HuH-7 (cell line): ENCODE measurements at places on chromosomes 13 and 19.
A peak's percentile ranks its signal among the peaks of the same experiment; 100 is the strongest.

GRCh38 chr13:101065329-101065728 is 351.0 kb downstream of the NALCN start:
- DNase-seq = no peak

- no peak for DNase-seq
Measured at GRCh38 chr13:75723901-75724300, 87.8 kb downstream of the LMO7 start.

- DNase-seq = no peak
Measured at GRCh38 chr13:23434491-23434890, 989 bp upstream of the SACS start.

DNA sequence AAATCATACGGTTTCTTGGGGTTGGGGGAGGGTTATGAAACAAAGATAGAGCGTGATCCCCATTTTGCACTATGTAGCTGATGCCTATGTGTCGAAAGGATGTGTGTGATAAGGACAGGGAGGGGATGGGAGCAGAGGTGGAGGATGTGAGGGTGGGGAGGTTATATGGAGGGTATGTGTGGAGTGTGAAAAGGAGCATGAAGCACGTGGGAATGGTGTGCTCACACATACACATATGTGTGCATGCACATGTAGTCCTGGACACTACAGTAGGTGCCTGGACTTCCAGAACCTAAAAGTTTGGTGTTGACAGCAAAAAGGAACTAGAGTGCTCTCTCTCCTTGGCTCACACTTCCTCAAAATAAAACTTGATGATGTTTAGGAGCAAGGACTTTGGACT is 25.4 kb downstream of the STOML3 start:
- no peak for DNase-seq

GRCh38 chr19:6873708-6874431 is 13.5 kb upstream of the ADGRE1 start:
- DNase-seq = no peak

GRCh38 chr13:32624441-32624840 is 38.2 kb downstream of the PDS5B start:
- no peak for DNase-seq

DNA sequence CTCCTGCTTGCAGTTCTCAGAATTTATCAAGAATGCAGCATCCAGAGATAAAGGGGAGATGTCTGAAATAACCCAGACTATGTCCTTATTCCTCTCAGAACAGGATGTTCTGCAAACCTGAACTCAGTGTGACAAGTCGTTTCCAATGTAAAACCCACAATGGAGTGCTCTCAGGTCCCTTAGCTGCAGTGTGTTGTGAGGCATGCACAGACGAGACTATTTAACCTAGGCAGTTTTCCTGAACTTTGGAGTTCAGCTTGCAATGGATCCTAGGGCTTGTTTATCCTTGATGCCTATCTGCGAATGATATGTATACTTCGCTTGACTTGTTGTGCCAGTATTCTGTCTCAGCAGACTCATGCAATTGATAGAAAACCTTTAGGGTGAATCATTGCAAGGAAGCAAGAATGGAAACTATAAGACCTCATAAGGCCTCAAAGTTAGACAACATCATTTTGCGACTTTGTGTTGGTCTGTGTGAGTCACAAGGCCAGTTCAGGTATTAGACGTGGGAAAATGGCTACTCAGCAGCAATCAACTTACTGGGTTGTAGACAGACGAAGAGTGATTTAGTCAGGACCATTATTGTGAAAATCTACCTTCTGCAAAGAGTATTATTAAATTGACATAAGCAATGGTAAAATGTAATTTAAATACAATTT is 2439.9 kb upstream of the PCDH20 start:
- DNase-seq = peak; percentile 21

GRCh38 chr19:35843676-35844481 is 8.4 kb downstream of the NPHS1 start:
- DNase-seq = no peak

- no peak for DNase-seq
Measured at GRCh38 chr19:38977445-38978325, 2.1 kb upstream of the FBXO17 start.

DNA sequence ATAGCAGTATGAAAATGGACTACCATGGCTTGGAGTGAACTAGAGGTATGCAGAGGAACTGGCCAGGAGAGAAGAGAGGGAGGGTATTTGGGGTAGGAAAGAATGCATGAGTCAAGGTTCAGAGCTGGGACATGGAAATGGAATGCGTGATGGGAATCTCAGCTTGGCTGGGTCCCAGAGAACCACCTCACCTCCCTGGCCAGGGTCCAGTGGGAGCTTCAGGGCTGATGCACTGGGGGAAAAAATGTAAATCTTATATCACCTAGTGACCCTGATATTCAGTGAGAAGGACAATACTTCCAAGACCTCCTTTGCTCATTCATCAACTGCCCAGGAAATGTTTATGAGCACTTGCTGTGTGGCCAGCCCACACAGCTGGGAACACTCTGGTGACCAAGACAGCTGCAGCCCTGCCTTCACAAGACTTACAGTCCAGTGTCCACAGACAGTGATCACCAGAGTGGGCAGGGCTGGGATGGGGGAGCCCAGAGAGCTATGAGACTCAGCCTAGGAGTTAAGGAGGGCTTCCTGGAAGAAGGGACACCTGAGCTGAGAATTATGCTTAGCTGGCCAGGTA is 12.8 kb downstream of the IGSF23 start:
- DNase-seq = no peak

GRCh38 chr19:50475736-50476223 is 527 bp upstream of the EMC10 start:
- DNase-seq = no peak

DNA sequence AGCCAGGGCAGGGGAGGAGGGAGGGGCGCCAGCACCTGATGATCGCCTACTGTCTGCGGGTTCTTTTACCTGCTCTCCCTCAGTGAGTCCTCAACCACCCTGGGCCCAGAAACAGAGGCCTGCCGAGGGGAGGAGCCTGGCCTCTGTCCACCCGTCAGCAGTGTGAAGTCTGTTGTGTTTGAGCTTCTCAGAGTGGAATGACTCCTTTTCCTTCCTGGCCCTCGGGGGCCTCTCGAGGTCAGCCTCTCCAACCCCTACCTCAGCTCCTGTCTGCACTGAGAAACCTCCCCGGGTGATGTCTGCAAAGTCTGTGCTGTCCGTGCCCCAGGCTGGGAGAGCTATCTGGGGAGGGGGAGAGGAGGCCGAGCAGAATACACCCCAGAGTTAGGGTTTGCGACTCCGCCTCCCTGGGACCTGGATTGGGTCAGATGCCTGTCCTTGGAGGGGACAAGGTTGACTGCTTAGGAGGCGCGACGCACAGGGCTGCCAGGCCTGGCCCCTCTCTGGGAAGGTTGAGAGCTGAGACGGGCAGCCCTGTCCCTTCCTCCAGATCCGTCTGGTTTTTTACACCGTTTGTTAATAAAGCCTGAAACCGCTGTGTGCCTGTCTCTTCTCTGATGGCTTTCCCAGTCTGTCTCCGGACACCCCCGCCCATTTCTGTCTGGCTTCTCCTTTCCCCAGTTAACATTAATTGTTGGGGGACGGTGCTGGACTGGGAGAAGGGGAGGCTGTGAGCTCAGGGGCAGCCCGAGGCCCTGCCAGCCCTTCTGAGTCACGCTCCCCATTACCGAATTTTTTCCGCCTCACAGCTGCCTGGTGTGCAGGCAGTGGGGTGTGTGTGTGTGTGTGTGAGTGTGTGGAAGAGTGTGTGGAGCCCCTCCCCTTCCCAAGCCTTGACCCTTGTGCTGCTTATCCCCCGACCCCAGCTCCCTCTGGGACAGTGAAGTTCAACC is 989 bp upstream of the SSC5D start:
- DNase-seq = no peak

GRCh38 chr13:48593536-48593935 is 60.2 kb upstream of the CYSLTR2 start:
- DNase-seq = no peak

GRCh38 chr13:100532836-100533435 is 55.7 kb downstream of the GGACT start:
- DNase-seq = no peak

- DNase-seq = no peak
Measured at GRCh38 chr19:2787115-2787514, 1.8 kb downstream of the THOP1 start.

DNA sequence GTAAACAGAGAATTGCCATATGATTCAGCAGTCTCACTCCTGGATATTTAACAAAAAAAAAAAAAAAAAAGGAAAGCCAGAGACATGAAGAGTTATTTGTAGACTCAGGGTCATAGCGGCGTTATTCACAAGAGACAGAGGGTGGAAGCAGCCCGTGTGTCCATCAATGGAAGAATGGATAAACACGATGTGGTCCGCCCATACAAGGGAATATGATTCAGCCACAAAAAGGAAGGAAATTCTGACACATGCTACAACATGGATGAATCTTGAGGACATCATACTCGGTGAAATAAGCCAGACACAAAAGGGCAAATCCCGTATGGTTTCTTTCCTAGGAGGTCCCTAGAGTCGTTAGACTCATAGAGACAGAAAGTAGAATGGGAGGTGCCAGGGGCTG is 14.8 kb downstream of the ACSBG2 start:
- DNase-seq = no peak

DNA sequence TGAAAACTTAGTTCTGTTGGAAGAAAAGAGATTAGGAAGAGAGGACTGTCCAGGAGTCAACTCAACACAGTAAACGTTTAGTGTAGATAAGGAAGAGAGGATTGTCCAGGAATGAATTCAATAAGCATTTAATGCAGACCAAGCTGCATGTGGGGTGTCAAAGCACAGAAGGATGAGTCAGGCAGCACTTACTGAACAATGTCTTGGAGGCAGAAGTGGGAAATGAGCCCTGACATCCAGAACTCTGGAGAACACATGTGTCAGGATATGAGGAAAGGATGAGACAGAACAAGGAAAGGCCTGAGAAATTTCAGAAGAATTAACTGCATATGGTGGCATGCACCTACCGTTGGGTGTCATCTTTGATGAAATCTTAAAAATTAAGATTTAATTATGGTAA is 429.2 kb upstream of the HTR2A start:
- DNase-seq = no peak

- DNase-seq = no peak
Measured at GRCh38 chr19:49801966-49802661, 11.0 kb downstream of the FUZ start.

- no peak for DNase-seq
Measured at GRCh38 chr19:45066921-45067661, 9.2 kb downstream of the ZNF296 start.
